ENCODE measurements at places on chromosomes 1 and 21.

DNA sequence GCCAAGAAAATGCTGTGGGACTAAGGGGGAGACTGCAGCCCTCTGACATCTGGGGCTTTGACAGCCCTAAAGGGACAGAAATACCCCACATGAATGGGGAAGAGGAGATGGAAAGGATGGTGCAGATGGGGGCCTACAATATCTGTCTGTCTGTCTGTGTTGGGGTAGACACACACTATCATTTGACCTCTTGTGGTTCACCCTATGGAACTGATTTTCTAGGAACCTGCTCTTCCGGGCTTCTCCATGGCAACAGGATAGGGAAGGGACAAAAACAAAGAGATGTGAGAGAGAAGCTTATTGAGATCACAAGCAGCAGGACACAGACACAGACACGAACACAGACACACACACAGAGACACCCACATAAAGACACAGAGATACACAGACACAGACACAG is 17.1 kb downstream of the KIF21B start:
- no peak for DNase-seq

DNA sequence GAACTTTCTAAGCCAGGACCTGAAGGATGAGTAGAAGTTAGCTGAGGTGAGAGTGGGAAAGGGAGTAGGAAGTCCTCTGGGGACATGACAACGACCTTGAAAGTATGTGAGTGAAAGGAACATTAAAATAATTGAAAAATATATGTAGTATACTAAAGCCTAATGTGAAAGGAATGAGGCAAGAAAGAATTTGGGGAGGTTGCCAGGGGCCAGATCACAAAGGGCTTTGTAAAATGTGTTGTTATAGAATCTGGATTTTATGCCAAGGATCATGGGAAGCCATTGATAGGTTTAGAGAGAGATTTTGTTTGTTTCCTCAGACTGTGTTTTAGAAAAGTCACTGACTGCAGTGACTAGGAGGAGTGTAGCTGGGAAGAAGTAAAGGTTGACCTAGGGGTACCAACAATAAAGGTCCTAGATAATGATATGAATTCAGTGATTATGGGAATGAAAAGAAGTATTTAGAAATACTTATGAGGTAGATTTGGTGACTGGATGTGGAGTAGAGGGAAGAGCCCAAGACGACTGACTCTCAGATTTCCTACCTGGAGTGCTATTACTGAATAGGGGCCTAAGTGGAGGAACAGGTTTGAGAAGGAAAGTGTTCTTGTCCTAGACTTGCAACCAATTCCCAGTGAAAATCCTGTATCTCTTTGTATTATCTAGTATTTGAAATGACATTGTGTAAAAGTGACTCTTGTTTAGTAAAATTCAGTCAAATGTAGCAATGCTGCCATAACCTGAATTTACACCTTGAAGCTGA is 179.8 kb downstream of the PHTF1 start:
- no peak for DNase-seq

GRCh38 chr1:200899954-200900867 is 5.5 kb downstream of the INAVA start:
- DNase-seq, result no peak

GRCh38 chr1:73637264-73637663 is 560.7 kb downstream of the LRRIQ3 start:
- DNase-seq, result no peak

DNA sequence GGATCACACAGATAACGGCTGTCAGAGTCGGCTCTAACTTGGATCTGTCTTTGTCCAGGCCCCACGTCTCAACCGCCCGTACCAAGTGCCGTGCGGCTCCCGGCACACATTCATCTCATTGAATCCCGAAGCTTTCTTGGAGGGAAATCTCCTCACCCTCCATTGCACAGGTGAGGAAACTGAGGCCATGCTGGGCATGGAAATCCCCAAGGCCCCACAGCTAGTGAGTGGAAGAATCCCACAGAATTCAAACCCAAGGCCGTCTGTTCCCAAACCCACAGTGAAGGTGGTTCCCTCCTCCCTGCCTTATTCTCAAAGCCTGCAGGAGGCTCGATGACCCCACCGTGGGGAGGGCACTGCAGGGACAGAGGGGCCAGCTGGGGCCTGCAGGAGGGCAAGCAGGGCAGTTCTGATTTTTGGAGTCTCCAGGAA is 437.9 kb downstream of the MATN1 start:
- DNase-seq, result no peak

- DNase-seq, result peak; percentile 7
Measured at GRCh38 chr21:38082936-38083485, 166.8 kb upstream of the KCNJ6 start.

GRCh38 chr1:205128050-205128449 is 6.3 kb upstream of the RBBP5 start:
- DNase-seq, result no peak

DNA sequence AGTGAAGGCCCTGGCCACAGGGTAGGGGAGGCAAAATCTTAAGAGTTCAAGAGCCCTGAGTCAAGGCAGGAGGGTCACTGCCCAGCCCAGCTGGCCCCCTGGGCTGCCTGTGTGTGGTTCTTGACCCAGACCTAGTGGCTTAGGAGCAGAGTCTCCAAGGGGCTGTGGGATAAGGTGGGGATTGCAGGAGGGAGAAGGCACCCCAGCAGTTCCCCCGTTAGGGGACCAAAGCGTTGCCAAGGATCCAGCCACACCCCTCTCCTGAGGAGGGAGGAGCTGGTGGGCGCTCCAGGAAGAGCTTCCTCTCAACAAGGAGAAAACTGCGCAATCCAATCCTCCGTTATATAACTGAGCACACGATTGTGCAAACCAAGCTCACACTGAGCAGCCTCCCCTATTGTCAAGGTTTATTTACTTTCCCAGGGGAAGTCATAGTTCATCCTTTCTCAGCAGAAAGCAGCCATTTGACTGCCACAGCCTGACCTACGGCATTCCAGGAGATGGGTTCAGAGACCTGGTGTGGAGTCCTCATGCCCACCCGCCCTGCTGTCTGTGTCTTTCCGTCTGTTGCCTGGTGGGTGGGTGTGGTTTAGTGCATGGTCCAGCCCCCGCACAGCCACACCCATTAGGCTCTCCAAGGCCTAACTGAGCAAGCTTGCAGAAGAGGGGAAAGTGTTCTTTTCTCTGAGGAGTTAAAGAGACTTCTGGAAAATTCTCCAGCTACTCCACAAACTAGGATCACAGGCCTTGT is 3.5 kb downstream of the EPHX1 start:
- DNase-seq, result no peak

- DNase-seq, result no peak
Measured at GRCh38 chr1:197394831-197395608, 127.0 kb downstream of the CRB1 start.

DNA sequence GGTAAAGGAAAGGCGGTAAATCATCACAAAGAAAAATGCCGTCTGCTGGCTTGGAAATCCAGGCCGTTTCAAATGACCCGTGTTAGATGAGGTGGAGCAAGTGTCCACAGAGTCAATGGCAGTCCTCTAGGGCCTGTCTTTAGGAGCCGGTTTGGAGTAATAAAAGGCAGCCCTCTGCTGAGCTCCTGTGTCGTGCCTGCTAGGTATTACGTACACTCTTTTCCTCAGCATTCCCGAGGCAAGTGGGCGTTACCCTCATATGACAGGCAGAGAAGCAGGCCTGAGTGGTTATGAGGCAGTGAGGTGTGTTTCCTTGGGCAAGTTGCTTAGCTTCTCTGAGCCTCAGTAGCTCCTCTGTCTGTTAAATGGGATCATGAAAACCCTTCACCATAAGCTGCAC is 7.7 kb downstream of the NENF start:
- no peak for DNase-seq

DNA sequence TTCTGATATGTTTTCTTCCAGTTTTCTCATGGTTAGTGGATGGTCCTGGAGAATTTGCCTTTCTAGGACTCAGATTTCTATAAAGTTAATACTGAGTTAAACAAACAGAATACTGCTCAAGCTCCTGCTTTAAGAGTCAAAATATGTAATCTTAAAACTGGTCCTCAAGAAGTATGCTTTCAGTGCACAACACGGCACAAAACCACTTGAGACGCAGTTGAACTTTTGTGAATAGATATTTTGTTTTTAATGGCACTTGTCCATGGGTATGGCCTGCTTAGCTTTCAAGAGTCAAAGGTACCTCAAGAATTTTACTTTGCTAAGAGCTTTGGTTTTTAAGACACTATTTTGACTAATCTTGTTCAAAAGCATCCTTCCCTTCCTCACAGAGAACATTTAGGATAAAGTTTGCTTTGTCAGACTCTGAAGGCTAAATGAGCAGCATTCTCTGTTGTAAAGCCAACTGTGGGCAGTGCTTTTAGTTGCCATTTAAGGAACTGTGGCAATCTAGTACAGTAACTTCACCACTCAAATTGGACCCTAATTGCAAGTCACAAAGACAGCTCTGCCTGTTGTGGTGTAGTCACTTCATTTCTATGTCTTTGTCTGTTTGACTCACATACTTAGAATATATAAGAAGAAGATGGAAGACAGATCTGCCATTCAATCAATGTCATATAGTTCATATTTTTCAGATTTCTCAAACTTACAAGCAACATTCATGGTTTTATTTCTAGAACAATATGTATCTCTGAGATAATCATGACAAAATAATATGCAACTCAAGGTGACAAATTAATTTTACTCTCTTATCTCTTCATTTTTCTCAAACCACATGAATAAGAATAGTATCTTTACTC is 28.8 kb downstream of the SAMD13 start:
- DNase-seq, result no peak

GRCh38 chr1:101088431-101088830 is 62.8 kb upstream of the DPH5 start:
- DNase-seq, result no peak

GRCh38 chr1:227131193-227131592 is 187.1 kb downstream of the CDC42BPA start:
- peak; percentile 18 for DNase-seq

- no peak for DNase-seq
Measured at GRCh38 chr1:77583483-77583882, 99.0 kb downstream of the ZZZ3 start.

- DNase-seq, result no peak
Measured at GRCh38 chr1:151370211-151370911, 2.1 kb downstream of the SELENBP1 start.

DNA sequence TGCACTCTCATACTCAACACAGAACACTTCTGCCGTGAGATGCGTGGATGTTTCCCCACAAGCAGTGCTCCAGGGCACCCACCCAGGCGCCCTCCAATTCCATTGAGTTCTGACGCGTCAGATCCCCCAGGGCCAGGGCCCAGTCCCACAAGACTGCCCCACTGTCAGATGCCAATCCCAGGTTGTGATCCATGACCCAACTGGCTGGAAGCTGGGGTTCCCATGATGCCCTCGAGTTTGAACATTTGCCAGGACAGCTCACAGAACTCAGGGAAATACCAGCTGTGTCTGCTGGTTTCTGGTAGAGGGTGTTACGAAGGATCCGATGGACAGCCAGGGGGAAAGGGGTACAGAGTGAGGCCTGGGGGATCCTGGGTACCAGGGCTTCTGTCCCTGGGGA is 58.4 kb downstream of the AGPAT3 start:
- no peak for DNase-seq

- DNase-seq, result peak; percentile 43
Measured at GRCh38 chr1:218395916-218396315, 50.8 kb downstream of the TGFB2 start.

GRCh38 chr1:114750780-114751179 is 7.0 kb downstream of the CSDE1 start:
- no peak for DNase-seq

DNA sequence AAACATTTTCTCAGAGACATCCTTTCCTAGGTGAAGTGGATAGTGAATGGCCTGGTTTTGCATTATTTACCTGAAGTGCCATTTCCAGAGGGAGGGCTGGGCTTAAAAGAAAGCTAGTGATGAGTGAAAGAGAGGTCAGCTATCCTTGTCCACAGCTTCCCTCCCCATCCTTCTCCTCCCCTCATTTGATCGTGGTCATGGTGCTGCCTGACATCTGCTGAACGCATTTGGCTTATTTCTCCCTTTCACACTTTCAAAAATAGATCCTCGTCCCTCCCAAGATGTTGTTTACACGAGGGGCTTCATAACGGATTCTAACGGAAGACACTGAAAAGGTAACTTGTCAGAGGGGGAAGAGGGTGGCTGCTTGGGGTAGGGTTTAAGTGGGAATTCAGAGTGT is 66.1 kb downstream of the PRRX1 start:
- DNase-seq, result no peak

GRCh38 chr1:244076740-244077139 is 25.7 kb downstream of the ZBTB18 start:
- no peak for DNase-seq

DNA sequence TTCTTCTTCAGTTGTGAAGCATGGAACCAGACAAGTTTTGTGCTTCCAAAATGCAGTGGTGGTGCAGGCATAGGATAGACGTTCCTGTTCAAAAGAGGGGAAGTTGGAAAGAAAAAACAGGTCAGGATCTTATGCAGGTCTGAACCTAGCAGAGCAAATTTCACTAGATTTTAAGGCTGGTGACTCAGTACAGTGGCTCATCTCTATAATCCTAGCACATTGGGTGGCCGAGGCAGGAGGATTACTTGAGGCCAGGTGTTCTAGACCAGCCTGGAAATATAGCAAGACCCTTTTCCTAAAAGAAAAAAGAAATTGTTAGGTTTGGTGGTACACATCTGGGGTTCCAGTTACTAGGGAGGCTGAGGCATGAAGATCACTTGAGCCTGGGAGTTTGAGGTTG is 88.1 kb downstream of the OBSCN start:
- DNase-seq, result no peak

DNA sequence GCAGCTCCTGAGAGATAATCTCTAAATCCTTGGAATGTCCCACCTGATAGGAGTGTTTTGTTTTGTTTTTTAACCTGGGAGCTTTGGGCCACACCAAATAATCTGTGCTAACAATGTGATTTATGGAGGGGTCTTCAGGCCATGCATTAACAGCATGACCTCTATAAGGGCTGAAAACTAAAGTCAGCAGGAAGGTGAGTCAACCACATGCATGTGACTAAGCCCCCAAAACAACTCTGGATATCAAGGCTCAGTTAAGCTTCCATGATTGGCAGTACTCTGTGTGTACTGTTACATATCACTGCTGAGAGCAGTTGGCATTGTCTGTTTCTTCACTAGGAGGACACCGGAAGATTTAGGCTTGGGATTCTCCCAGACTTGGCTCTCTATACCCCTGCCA is 10.7 kb downstream of the AUNIP start:
- peak; percentile 12 for DNase-seq

- DNase-seq, result no peak
Measured at GRCh38 chr1:156540955-156541354, 31.4 kb downstream of the IQGAP3 start.

DNA sequence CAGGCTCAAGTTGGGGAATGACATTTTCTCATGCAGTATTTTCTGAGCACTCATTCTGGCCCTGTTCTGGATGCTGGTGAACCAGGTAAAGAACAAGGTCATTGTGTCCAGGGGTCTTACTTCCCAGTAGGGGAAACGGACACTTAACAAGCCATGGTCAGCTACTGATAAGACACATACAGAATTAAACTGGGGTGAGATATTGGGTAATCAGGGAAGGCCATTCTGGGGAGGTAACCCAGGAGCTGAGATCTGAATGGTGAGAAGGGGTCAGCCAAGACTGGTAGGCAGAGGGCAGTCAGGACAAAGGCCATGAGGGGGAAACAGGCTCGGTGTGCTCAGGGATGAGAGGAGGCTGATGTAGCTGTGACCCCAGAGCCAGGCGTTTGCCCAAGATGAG is 45.8 kb downstream of the RPS6KA1 start:
- DNase-seq, result no peak

All from RCC 7860 (cell line).